Transverse colon (tissue), 4 donors: ENCODE measurements at places on chromosomes 16 and 17.
A peak's percentile ranks its signal among the peaks of the same experiment; 100 is the strongest.

DNA sequence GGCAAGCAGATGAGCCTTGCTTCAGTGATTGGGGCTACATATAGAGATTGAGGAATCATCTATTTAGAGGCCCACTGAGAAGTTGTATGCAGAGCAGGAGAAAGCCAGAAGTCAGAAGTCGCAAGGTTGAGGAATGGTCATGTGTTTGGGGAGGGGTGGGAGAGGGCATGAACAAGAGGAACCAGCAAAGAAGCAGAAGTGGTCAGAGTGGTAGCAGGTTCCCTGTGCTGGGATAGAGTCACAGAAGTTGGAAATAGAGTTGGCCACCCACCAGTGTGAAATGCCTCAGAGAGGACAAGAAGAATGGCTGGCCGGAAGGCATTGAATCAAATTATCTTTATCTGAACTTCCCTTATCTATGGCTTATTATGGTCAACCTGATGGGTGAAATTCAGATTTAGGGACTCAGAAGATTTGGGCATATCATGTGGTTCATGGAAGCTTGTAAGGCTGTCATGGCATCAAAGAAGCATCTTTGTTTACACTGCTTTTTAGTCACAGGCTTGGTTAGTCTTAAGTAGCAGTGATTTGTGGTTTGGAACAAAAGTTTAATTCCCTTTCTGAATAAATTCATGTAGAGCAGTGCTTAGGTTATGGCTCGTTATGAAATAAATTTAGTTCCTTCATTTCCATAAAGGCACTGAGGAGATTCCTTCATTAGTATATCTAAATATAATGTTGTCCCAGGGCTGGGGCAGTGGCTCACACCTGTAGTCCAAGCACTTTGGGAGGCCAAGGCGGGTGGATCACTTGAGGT is 19.7 kb downstream of the MAP3K3 start:
- no peaks in the 10 kb centered on the region for H3K4me1 ChIP-seq
- H3K36me3 ChIP-seq, result peaks cover 8% of the 10 kb centered on the region
- H3K4me3 ChIP-seq, result no peak overlapping the region
- H3K27me3 ChIP-seq, result no peaks in the 10 kb centered on the region

DNA sequence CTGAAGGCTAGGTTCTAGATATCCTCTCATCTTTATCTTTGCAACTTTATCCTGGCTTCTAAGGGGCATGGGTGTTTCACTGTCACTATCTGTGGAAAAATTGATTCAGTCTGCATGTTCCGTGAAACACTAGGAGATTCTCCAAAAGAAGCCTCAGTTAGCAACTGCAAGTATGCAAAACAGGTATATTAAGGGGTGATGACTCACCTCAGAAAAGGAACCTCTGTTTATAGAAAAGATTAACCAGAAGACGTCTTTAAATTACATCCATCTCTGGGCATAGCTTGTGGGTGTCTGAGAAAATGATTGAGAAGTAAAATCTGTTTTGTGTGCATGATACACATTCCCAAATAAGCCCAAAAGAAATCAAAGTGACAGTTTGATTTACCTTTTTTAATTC is 353.8 kb upstream of the HSBP1 start:
- H3K27me3 ChIP-seq, result no peaks in the 10 kb centered on the region
- no peak for DNase-seq
- H3K36me3 ChIP-seq, result no peaks in the 10 kb centered on the region
- H3K4me1 ChIP-seq, result no peaks in the 10 kb centered on the region
- H3K4me3 ChIP-seq, result no peak overlapping the region
- no peak overlapping the region for H3K27ac ChIP-seq

DNA sequence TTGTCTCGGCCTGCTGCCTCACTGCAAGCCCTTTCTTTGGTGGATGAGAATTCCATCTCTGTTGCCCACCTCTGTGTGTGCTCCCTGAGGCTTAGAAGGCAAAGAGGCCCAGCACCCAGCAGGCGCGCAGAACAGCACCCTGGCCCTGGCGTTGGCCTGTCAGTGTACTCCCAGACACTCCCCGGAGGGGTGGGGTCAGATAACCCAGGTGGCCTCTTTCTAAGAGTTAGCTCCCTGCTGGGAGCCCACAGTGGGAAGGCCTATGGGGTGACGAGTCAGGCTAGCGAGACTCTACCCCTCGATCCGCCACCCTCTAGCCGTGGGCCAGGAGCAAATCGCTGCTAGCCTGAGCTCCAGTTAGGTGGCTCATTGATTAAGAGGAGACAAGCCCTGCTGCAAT is 38.1 kb downstream of the SRL start:
- DNase-seq, result no peak
- H3K4me1 ChIP-seq, result no peaks in the 10 kb centered on the region

DNA sequence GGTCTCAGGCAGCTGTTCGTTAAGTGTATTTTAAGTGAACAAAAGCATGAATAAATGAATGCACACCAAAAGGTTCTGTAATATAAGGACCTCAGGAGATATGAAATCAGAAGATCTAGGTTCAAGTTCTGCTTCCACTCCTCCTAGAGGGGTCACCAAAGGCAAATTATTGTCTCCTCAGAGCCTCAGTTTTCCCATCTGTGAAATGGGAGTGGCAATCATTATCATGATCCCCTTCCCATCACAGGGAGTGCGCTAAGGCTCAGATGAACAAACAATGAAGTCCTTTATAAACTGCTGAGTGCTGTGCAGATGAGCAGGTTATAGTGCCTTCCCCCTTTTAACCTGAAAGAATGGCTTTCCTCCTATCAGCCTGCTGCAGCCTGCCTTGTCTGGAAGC is 248.3 kb upstream of the C16orf82 start:
- no peak overlapping the region for H3K4me3 ChIP-seq
- no peak for DNase-seq
- no peaks in the 10 kb centered on the region for H3K4me1 ChIP-seq
- H3K36me3 ChIP-seq, result no peaks in the 10 kb centered on the region
- no peak overlapping the region for H3K27ac ChIP-seq

- H3K4me1 ChIP-seq, result peaks cover 24% of the 10 kb centered on the region
- no peak overlapping the region for H3K4me3 ChIP-seq
- DNase-seq, result peak; percentile 59
- H3K36me3 ChIP-seq, result no peaks in the 10 kb centered on the region
- peaks cover 8% of the 10 kb centered on the region for H3K27me3 ChIP-seq
Observed at GRCh38 chr17:78933025-78933958, 8.1 kb upstream of the TIMP2 start.

DNA sequence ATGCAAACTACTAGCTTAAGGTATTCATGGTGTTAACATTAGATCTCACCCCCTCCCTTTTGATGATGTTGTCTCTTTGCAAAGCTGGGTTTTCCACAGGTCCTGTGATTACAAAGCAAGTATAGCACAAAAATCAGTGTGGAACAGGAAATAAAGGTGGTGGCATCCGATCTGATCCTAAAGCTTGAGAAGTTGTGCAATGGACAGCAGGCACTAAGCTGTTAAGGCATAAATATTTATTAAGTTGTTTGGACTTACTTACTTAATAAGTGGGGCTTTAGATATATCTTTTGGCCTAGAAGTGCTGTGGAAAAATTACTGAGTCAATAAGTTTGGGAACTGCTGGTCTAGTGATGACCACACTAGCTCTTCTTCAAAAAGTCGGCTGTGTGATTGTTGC is 5.0 kb downstream of the GLP2R start:
- no peaks in the 10 kb centered on the region for H3K27me3 ChIP-seq
- H3K27ac ChIP-seq, result peak overlapping the region; percentile 71
